ENCODE measurements at places on chromosomes 12 and 14.

DNA sequence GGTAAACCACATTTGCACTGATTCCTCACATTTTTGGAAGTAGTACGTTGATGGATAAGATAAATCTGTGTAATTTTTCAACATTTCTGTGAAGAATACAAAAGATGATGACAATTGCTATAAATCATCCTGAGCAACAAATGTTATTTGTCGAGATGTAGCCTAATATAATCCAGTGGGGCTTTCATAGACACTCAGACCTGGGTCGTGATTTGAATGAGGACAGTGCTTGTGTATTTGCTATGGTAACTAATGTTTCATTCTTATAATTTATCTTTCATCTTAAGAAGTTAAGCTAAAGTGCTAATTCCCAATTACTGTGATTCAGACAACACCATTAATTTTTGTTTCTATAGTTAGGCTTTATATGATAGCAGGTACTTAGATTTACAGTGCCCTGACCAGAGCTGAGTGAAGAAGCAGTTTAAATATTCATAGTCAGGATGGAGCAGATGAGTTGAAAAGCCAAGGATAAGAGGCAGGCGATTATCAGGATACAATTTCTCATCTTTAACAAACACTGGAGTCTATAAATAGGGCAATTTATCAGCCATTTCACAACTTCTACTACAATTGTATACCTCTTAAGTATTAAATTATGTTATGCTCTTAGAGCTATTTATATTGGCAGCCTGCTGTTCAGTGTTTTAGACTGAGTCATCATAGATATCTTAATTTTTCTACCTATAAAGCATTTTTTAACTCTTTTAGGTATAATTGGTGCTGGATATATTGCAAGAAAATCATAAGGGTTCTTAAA is 359.9 kb downstream of the TRHDE start:
- DNase-seq, result no peak

DNA sequence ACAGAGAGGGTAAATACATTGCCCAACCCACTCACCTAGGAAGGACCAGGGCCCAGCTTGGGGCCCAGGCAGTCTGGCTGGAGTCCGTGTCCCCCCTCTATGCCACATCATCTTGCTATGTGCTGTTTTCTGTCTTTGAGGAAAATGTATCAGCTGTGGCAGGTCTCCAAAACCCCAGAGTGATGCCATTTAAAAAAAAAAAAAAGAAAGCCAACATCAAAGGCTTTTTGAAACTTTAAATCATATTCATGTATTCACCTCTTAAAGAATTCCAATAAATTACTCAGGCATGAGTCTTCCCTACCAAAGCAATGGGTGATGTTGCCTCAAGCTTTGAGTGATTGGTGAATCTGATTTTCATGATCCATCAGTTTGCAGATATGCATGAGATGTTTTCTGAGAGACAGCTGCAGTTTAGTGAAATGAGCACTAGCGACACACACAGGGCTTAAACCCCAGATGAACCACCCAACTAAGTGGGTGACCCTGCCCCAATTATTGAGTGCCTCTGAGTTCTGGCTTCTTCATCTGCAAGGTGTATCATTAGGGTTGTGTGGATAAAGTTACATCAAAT is 6.1 kb downstream of the KRT81 start:
- DNase-seq, result no peak

GRCh38 chr14:92987713-92988510 is 65.0 kb downstream of the CHGA start:
- DNase-seq, result no peak

GRCh38 chr14:98501836-98502235 is 770.2 kb downstream of the BCL11B start:
- no peak for DNase-seq

DNA sequence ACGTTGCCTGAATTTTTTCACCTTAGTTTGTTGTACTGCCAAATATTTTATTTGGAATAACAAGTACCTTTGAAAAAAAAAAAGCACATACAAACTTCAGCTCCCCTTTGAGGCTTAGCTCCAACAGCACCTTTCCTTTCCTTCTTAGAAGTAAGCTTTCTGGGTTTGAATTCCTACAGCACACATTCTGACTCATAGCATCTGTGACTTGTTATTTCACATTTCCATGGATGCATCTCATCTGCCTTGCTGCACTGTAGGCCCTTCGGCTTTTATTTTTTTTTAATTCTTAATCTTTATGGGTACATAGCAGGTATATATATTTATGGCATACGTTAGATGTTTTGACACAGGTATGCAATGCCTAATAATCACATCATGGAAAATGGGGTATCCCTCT is 7.2 kb downstream of the LGALS3 start:
- DNase-seq, result no peak

DNA sequence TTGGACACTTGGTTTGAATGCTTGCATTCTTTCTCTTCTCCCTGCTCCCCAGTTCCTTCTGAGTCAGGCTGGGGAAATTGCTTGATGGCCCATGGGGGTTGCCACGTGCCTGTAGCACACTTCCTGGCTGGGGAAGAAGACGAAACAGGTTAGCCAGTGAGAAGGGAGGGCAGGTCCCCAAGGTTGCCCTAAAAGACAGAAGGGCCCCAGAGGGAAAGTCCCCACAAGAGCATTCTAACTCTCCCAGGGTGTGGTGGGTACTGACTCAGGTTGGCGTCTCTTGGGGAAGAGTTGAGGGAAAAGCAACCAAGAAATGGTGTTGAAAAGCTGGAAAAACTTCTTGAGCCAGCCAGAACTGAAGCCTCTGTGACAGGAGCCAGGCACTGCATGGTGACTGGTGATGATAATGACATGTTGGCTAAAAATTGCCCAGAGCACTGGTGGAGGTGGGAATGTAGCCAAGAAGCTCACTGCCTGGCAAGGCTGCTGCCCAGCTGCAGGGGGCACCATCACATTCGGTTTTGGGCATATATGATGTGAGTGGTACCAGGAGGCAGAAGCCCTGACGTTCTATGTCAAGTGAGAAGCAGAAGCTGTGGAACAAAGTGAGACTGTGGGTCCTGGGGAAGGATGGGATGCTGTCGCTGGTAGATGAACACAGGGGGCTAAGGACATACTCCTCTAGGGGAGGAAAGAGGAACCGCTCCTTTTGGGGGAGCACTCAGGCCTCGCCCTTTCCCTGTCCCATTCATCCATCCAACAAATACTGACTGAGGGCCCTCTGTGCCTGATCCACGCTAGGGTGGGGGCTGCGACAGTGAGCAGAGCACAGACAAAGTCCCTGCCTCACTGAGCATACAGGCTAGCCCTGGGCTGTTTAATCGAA is 8.1 kb upstream of the RABGGTA start:
- no peak for DNase-seq

GRCh38 chr12:116694653-116695463 is 43.0 kb downstream of the SPRING1 start:
- DNase-seq, result no peak

- no peak for DNase-seq
These were observed 213.5 kb downstream of the PELI2 start for GRCh38 chr14:56331592-56332216.

DNA sequence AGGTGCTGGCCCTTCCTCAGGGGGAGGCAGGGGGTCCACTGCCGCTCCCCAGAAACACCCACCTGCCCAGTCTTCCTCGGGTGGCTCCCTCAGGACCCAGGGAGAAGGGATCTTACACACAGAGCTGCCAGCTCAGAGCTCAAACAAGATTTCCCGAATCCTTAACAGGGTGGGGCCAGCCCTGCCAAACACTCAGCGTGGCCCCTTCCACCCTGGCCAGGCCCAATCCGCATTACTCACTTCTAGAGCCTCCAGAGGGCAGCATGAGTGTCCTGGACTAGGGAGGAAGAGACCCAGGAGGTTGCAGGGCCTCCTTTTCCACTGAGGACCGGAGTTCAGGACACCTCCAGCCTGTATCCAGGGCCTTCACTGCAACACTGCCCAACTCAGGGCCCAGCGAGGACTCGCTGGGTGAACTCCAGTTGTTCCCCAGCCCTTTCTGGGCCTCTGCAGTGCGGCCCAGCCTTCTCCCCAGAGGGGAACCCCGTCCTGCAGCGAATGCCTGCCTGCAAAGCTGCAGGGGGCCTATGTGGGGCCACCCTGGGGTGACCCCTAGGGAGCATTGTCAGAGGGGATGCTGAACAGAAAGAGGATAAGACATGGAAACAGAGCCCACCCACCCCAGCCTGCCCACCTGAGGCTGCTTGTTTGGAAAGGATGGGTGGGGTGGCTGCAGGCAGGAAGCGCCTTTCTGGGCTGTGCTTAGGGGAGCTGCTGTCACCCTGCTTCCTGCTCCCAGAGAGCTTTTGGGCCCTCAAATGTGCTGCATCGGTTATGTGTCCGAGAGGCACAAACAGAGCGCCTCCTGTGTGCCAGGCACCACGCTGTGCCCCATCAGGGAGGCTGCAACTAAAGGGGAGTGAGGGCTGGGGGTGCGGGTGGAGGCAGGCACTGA is 43.8 kb downstream of the CCNK start:
- peak; percentile 69 for DNase-seq

DNA sequence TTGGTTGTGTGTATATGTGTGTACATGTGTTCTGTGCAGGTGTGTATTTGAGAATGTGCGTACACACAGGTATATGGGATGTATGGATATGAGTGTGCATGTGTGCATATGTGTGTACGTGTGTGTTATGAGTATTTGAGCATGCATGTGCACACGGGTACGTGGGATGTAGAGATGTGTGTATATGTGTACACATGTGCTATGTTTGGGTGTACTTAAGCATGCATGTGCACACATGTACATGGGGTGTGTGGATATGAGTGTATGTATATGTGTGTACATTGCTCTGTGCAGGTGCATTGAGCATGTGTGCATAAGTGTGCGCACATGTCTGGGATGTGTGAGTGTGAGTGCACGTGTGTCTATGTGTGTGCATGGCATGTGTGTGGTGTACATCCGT is 34.3 kb upstream of the SFSWAP start:
- DNase-seq, result no peak

- no peak for DNase-seq
These were observed 1.9 kb downstream of the ARHGDIB start for GRCh38 chr12:14959463-14959862.

- no peak for DNase-seq
These were observed 22.5 kb upstream of the PTGDR start for GRCh38 chr14:52244997-52245396.

DNA sequence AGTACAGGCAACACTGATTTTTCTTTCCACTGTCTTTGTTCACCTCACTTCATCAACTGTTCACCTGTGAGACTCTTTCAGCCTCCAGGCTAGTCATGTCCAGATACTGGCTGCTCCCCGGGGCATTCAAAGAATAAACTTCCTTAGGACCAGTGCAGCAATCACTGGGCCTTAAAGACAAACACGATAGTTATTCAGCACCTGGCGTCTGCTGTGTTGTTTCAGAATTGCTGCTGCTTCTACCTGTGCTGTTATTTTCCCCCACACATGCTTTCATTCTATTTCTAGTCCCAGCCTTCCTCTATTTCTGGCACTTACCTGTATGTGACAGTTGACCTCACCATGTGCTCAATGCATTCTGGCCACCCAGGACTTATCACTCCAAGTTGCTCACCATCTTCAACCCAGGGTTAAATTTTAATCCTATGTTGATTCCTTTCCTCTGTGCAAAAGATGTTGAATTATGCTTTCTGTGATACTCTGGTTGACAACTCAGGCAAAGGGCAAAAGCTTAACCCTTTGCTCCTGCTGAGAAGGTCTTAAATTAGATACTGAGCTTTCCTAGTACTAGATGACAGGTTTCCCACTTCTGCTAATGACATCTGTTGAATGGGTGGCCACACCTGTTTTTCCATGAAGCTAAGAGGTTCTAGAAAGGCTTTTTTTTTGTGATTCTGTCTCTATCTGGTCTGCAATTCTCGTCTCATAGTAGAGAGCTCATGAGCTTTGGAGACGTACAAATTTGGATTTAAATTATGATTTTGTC is 41.4 kb downstream of the PTPRQ start:
- DNase-seq, result no peak

DNA sequence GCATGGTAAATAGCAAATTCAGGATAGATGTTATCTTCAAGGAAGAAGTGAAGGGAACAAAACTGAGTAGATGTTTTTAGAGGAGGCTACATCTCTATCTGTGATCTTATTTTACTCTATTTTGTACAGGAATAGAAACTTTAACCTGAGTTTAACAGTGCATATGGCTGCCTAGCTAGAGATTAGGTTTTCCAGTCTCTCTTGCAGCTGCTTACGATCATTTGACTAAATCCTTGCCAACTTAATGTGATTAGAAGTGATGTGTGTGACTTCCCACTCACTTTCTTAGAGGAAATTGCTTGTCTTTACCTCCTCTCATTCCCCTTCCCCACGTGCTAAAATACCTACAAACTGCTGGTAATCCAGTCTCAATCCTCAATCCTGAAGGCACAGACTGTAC is 26.5 kb upstream of the SLC15A5 start:
- DNase-seq, result peak; percentile 33

DNA sequence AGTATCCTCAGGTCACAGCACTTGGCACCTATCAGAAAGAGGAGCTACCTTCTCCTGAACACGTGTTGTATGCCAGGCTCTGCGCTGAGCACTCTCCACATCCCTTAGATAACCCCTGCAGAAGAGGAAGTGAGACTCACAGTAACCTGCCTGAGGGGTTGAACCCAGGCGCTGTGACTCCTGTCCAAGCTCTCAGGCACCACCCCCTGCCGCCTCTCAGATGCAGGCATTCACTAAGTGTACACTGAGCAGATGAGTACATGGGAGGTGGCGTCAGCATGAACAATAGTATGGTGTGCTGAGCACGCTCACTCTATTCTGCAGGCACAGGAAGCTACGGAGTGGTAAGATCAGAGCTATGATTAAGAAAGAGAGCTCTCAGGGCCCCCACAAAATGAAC is 21.0 kb upstream of the RIC8B start:
- DNase-seq, result no peak

- DNase-seq, result no peak
These were observed 691 bp upstream of the OR6S1 start for GRCh38 chr14:20642182-20642581.

DNA sequence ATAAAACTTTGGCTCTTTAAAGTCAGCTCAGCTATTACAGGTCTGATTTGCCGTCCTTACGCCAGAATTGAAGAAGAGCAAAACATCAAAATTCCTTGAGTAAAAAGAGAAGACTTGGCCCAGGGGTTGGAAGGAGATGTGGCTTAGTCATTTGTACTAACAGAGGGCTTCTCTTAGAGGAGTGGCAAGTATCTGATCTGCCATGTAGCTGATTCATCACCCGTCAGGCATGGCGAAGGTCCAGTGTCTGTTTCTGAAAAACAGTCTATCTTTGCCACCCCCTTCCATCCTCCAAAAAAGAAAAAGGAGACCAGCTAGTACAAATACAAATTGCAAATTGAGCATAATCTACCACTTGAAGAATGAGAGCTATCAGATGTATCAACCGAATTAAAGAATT is 91.9 kb downstream of the RAD52 start:
- DNase-seq, result no peak

GRCh38 chr12:49232940-49233841 is 31.7 kb upstream of the TUBA1C start:
- DNase-seq, result peak; percentile 80

- DNase-seq, result no peak
These were observed 385.6 kb downstream of the GRIN2B start for GRCh38 chr12:13595536-13596443.

GRCh38 chr12:24728826-24729225 is 220.1 kb downstream of the BCAT1 start:
- no peak for DNase-seq

GRCh38 chr14:80278293-80279023 is 67.2 kb upstream of the DIO2 start:
- no peak for DNase-seq
